ENCODE measurements at places on chromosomes 11 and 22.

DNA sequence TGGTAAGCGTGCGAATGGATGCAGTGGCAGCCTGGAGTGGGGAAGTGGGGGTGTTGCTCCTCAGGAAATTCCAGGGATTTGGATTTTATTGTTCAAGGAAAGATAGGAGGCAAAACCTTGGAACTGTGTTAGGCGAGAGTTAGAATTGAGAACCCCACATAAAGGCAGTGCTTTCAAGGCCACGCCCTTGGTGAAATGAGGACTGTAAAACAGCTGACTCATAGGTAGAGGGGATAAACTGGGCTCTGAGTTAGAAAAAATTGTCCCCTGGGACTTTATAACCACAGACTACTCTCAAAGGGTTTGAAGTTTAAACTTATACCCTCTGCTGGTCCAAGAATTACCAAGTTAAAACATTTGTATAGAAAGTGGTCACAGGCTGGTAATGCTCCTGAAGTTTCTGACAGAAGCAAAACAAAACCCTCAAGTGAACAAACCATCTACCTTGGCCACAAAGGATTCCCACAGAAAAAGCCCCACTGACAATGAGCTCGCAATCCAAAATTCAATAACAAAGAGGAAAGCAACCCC lies 250.3 kb upstream of the TBCEL start:
- DNase-seq = no peak

DNA sequence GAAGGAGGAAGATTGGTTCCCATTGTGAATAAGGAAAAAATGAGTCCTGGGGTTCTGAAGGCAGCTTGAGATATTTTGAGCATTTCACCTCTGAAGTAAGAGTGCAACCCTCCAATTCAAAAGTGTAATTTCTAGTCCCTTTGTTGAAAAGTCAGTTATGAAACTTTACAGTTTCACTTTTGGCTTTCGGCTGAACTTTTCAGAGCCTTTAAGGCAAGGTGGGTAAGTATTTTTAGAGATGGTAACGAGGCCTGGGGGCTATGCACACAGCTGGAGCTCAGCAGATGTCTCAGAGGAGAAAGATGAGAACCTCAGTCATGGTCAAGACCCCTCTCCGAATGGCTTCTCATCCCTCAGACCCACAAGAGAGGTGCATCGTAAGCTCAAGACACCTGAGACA lies 267.6 kb downstream of the KIRREL3 start:
- no peak for DNase-seq

DNA sequence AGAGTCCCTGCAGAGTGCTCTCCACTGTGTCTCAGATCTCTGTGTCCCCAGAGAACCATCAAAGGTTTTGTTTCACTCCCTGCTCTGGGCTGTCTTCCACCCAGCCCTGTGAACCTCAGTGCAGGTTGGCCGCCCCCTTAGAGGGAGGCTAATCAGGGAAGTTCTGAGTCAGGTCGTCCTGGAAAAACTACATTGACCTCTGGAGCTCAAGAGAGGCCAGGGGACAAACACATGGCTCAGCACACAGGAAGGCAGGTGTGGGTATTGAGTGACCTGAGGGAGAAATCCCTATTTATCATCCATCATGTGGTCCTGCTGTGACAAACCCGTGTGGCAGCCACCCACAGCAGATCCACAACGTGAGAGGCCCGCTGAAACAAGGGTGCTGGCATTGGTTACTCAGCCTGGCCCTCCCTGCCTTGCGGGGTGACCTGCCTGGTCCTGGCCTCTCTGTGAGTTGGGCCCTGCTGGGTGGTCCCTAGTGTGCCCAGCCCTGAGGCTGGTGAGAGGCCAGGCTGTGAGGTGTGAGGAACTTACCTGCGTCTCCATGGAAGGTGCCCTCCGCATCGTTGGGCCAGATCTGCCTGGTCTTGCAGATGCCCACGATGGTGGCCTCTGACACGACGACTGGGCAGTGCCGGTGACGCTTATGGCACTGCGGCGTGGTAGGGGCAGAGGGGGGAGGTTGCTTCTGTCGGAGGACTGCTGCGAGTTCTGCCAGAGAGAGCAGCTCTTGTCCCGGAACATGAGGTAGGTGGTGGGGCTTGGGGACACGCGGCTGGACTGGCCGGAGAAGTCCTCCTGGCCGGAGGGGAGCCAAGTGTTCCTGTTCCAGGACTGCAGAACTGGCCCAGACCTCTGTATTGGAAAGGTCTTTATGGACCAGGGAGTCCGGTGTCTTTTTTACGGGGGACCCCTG lies 669 bp upstream of the BCR start:
- no peak for DNase-seq

- no peak for DNase-seq
These were observed 18.0 kb downstream of the MAPK1 start for GRCh38 chr22:21849489-21849888.

GRCh38 chr11:66194391-66194790 lies 74.0 kb upstream of the RAB1B start:
- no peak for DNase-seq

GRCh38 chr11:14061721-14062120 lies 99.2 kb downstream of the SPON1 start:
- no peak for DNase-seq
